ENCODE measurements at places on chromosomes 1 and 21. TPM values are rescaled to one million over a fixed set of nuclear protein-coding genes. Genes with fewer than 3 reads are reported as not detected.

- H3K4me1 ChIP-seq: peaks cover 42% of the 10 kb centered on the region
- no peaks in the 10 kb centered on the region for H3K27me3 ChIP-seq
- DNase-seq: peak; percentile 93
Observed at GRCh38 chr1:16013220-16013907, 4.5 kb downstream of the HSPB7 start.

DNA sequence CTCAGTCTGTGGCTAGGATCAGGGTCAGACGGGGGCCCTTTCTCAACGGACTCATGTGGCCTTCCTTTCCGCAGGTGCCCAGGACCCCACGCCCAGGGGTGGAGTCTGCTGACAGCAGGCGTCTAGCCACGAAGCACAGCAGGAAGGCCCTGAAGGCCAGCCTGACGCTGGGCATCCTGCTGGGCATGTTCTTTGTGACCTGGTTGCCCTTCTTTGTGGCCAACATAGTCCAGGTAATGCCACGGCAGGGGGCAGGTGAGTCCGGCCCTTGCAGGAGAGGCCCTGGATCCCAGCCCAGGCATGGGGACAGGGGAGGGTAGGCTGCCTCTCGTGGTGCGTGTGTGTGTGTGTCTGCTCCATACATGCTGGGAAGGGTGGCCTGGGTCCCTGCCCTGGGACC is 13.8 kb downstream of the HTR6 start:
- H3K4me3 ChIP-seq: no peak overlapping the region
- H3K27me3 ChIP-seq: no peaks in the 10 kb centered on the region
- H3K36me3 ChIP-seq: no peaks in the 10 kb centered on the region
- H3K4me1 ChIP-seq: no peaks in the 10 kb centered on the region
- H3K27ac ChIP-seq: no peak overlapping the region

DNA sequence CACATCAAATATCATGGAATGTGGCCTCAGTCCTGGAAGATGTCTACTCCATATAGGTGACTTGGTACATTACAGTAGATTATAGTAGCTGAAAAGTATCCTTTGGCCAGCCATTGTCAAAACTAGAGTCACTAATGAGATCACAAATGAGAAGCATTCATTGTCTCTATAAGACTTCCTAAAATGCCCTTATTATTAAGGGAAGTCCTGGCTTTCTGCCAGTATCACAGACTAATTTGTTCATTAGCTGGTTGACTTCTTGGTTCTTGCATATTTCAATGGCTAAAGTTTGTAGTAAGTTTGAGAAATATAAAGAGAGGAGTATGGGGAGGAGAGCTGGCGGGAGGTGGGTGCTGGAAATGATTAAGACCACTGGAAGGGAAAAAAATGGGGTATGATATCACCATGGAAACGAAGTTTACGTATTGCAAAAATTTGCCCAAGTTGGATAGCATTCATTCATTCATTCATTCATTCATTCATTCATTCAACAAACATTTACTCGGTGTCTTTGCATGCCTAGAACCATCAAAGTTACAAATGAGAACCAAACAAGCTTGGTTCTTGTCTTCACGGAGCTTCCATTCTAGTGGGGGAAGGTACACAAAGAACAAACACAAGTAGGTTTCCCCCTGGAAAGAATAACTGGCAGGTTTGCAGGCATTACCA is 11.7 kb upstream of the B3GALNT2 start:
- H3K36me3 ChIP-seq: no peaks in the 10 kb centered on the region
- no peak for DNase-seq
- H3K4me3 ChIP-seq: no peak overlapping the region
- H3K4me1 ChIP-seq: no peaks in the 10 kb centered on the region
- no peak overlapping the region for H3K27ac ChIP-seq

DNA sequence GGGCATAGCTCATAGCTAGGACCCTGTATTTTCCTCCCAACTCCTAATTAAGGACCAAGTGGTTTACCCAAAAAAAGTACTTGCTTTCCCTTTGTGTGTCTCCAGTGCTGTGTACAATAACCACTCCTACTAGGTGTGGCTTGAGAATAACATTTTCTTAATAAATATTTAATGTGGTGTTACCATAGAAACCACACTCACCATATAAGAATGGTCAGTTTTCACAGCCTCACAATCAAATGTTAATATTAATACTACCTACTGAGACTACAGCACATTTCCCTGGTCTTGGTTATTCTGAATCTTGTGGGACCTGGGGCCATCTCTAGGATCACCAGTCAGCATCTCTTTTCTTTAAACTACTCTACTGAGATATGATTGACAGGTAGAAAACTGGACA is 83.5 kb upstream of the BCAR3 start:
- H3K4me3 ChIP-seq: no peak overlapping the region
- H3K27ac ChIP-seq: no peak overlapping the region
- H3K36me3 ChIP-seq: no peaks in the 10 kb centered on the region
- H3K4me1 ChIP-seq: no peaks in the 10 kb centered on the region
- H3K27me3 ChIP-seq: no peaks in the 10 kb centered on the region
- no peak for DNase-seq

Gene COPA
- 95.0 TPM for total RNA-seq

Gene FMOD
- total RNA-seq: 64.5 TPM

All from sigmoid colon (tissue), 7 donors.